ENCODE measurements at places on chromosomes 13 and 19.
A peak's percentile ranks its signal among the peaks of the same experiment; 100 is the strongest.

DNA sequence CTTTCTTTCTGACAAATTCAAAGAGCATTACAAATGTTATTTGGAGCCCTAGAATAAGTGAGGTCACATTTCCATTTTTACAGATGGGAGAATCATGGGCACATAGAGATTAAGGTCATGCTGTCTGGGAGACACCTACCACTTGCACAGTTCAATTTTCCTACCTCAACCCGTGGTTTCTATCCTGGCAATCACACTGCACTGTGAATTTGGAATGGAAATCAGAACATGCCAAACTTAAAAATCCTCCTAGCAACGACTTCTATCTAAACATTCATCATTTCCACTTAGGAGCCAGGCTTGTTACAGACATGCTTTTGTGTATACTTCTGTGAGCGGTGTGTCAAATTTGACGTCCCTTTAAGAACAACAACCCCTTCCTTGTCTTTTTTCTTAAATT, 251.5 kb downstream of the DNAJC15 start:
- peaks cover 2% of the 10 kb centered on the region for H3K27me3 ChIP-seq
- no peak for DNase-seq
- H3K36me3 ChIP-seq = no peaks in the 10 kb centered on the region
- no peak overlapping the region for H3K27ac ChIP-seq

DNA sequence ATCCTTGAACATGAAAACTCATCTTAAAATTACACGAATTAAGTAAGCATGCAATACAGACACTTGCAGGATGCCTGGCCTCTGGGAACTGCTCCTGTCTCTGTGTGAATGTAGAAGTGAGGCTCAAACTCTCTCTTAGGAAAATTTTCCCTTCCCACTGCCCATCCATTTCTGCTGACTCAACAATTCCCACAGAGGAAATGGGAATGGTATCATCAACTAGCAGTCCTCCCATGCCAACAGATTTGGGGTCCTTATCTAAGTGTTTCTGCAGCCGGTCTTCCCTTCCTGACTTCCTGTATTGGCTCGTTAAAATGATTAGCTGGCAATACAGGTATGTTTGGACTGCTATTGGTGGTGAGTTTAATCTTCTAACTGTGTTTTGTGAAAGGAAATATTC, 85.8 kb downstream of the DOCK9 start:
- no peak overlapping the region for H3K4me3 ChIP-seq
- peak overlapping the region; percentile 68 for H3K27ac ChIP-seq
- H3K4me1 ChIP-seq = peaks cover 56% of the 10 kb centered on the region
- DNase-seq = peak; percentile 37
- peaks cover 1% of the 10 kb centered on the region for H3K27me3 ChIP-seq

- H3K27ac ChIP-seq = no peak overlapping the region
- peaks cover 10% of the 10 kb centered on the region for H3K27me3 ChIP-seq
- no peak overlapping the region for H3K4me3 ChIP-seq
- H3K4me1 ChIP-seq = peaks cover 6% of the 10 kb centered on the region
These were observed 43.2 kb downstream of the RGCC start for GRCh38 chr13:41500511-41500910.

DNA sequence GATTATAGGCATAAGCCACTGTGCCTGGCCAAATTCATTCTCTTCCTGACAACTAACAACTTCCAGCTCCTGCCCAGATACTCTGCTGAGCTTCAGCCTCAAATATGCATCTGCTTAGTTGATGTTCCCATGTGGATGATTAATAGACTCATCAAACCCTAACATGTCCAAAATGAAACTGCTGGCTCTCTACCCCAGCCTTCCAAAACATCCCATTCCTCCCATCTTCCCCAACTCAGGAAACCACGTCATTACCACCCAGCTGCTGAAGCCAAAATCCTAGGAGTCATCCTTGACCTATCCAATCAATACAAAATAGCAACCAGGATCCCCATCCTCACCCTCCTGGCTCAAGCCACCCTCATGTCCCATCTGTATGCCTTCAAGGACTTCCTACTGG, 20.9 kb downstream of the POU2F2 start:
- DNase-seq = no peak
- H3K27ac ChIP-seq = peak overlapping the region; percentile 2
- H3K4me3 ChIP-seq = no peak overlapping the region
- H3K36me3 ChIP-seq = no peaks in the 10 kb centered on the region
- H3K27me3 ChIP-seq = peaks cover 6% of the 10 kb centered on the region

- DNase-seq = no peak
- H3K36me3 ChIP-seq = no peaks in the 10 kb centered on the region
- H3K4me1 ChIP-seq = peaks cover 8% of the 10 kb centered on the region
- no peak overlapping the region for H3K4me3 ChIP-seq
These were observed 137.1 kb downstream of the AKAP11 start for GRCh38 chr13:42409075-42409474.

GRCh38 chr13:34698945-34699344, 243.1 kb upstream of the NBEA start:
- no peaks in the 10 kb centered on the region for H3K36me3 ChIP-seq
- H3K27me3 ChIP-seq = no peaks in the 10 kb centered on the region
- no peaks in the 10 kb centered on the region for H3K4me1 ChIP-seq
- DNase-seq = no peak
- no peak overlapping the region for H3K27ac ChIP-seq

- peaks cover 18% of the 10 kb centered on the region for H3K36me3 ChIP-seq
- peaks cover 44% of the 10 kb centered on the region for H3K27me3 ChIP-seq
- DNase-seq = no peak
- peaks cover 19% of the 10 kb centered on the region for H3K4me1 ChIP-seq
- no peak within 1 kb of the TSS for H3K4me3 ChIP-seq
These were observed at the start of gene MEIS3 for GRCh38 chr19:47419030-47419783. Gene MEIS3, minus strand, starts transcription at chr19:47419527. Its CDS starts 446 bp downstream, at chr19:47419081.

- H3K4me3 ChIP-seq = no peak overlapping the region
- H3K27ac ChIP-seq = no peak overlapping the region
- H3K27me3 ChIP-seq = peaks cover 8% of the 10 kb centered on the region
- DNase-seq = no peak
- peaks cover 5% of the 10 kb centered on the region for H3K4me1 ChIP-seq
- no peaks in the 10 kb centered on the region for H3K36me3 ChIP-seq
These were observed 28.8 kb upstream of the F7 start for GRCh38 chr13:113076681-113077401.

GRCh38 chr13:37211487-37211886, 106.0 kb upstream of the CSNK1A1L start:
- no peak for DNase-seq
- H3K27ac ChIP-seq = no peak overlapping the region
- H3K4me1 ChIP-seq = no peaks in the 10 kb centered on the region
- H3K27me3 ChIP-seq = no peaks in the 10 kb centered on the region
- no peaks in the 10 kb centered on the region for H3K36me3 ChIP-seq
- H3K4me3 ChIP-seq = no peak overlapping the region

- no peaks in the 10 kb centered on the region for H3K27me3 ChIP-seq
- H3K4me1 ChIP-seq = no peaks in the 10 kb centered on the region
- no peak for DNase-seq
These were observed 14.6 kb upstream of the SERPINE3 start for GRCh38 chr13:51324714-51325420.
